ENCODE measurements at places on chromosomes 16 and 17.

- DNase-seq, result no peak
Measured at GRCh38 chr17:4208238-4208637, 55.5 kb downstream of the ANKFY1 start.

DNA sequence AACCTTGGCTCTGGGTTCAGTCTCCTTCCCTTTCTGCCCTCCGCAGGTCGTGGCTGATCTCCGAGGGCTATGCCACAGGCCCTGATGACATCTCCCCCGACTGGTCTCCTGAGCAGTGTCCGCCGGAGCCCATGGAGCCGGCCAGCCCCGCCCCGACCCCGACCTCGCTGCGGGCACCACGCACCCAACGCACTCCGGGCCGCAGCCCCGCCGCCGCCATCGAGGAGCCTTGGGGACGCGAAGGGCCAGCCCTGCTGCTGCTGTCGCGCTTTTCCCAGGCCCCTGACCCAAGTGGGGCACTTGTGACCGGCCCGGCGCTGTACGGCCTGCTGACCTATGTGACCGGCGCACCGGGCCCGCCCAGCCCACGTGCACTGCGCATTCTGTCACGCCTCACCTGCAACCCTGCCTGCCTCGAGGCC lies 5.1 kb downstream of the ARMC5 start:
- no peak for DNase-seq

- DNase-seq, result no peak
Measured at GRCh38 chr16:86960266-86960665, 356.9 kb downstream of the C16orf95 start.

DNA sequence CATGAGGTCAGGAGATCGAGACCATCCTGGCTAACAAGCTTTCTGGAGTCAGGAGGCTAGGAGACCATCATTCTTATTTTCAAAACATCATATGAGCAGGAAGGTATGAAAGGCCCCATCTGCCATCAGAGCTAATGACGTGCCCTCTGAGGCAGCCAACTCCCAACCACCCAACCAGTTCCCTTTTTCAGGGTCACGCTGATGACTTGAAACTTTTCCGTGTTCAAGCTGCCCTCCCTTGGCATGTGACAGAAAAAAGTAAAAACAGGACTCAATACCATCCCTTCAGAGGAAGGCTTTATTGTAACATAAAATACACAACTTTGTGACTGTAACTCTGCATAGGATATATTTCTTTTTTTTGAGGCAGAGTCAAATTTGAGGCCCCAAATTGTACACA lies 4.6 kb upstream of the GHDC start:
- DNase-seq, result no peak

- no peak for DNase-seq
Measured at GRCh38 chr16:47358816-47359215, 102.0 kb downstream of the ITFG1 start.

- no peak for DNase-seq
Measured at GRCh38 chr16:49599704-49600103, 226.1 kb downstream of the C16orf78 start.

GRCh38 chr16:17369421-17370222 lies 101.1 kb downstream of the XYLT1 start:
- DNase-seq, result no peak

DNA sequence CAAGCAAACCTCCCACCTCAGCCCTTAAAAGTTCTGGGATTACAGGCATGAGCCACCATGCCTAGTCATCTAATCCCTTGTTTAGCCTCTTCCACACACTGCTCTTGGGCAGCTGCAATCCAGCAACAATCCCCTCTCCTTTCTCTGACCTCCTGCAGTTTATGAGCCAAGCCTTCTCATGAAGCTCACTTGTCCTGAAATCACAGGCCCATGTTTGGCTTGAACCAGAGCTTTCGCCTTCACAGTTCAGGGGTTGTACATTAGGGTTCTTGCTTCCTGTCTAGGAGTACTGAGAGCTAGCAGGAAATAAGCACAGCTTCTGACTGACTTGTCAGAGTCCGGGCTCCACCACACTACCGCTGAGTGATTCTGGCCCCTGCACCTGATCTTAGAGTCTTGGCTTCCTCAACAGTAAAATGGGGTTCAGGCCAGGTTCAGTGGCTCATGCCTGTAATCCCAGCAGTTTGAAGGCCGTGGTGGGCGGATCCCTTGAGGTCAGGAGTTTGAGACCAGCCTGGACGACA lies 16.3 kb downstream of the ERAL1 start:
- DNase-seq, result no peak

- DNase-seq, result no peak
Measured at GRCh38 chr16:78396673-78397072, 297.2 kb downstream of the WWOX start.

DNA sequence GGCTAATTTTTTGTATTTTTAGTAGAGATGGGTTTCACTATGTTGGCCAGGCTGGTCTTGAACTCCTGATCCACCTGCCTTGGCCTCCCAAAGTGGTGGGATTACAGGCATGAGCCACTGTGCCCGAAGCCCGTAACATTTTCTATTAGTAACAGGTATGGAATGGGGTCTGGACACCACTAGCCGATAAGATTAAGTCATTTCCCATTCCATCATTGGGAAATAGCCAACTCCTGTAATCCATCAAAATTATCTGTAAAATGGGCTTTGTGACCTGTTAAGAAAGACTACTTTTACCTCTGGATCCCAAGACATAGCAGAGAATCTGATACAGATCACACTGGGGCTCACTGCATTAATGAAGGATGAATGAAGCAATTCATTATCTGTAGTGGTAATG lies 3.9 kb upstream of the LUC7L3 start:
- no peak for DNase-seq

- peak; percentile 45 for DNase-seq
Measured at GRCh38 chr17:28335959-28336871, 654 bp downstream of the TNFAIP1 start.

DNA sequence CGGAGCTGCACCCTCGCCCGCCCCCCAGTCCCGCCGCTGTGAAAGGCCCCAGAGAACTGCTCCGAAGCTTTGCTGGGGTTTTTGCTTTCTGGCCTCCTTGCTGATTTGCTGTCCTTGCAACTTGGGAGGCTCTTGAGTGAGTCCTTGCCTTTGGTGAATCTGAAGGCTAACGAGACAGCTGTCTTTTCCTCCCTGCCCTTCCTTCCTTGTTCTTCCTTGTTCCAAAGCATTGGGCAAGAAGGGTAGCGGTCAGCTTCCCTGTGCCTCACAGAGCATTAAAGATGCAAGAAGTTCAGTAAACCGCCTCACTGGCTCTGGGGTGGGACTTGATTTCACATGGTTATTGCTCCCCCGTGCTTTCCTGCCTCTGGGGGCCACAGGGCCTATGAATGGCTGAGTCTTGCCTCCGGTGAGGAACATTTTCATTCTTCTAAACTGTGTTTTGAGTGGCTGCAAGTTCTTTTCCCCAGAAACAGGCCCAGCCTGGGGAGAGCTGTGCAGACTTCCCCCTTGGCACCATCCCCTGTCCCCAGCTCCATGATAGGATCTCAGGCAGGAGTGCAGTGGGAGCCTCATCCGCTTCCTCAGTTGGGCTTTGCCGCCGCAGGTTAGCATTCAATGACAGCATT lies 1.4 kb downstream of the YPEL2 start:
- peak; percentile 25 for DNase-seq

GRCh38 chr16:69417520-69418199 lies 6.8 kb upstream of the CYB5B start:
- peak; percentile 18 for DNase-seq

DNA sequence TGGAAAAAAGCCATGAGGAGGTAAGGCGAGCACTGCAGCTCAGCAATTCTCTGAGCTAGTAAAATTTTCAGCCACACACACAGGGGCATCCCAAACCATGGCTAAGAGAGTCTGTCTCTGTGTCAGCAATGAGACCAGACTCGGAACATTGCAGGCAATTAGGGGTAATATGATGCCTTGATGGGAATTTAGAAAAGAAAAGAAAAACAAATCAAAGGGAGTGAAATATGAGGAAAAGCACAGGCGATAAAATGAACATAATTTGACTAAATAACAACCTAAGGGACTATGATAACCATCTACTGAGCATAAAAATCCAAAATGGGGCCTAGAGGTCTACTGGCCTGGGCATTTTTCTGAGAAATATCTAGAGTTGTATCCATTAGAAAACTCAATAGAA lies 546.0 kb upstream of the PSMD7 start:
- DNase-seq, result no peak

- no peak for DNase-seq
Measured at GRCh38 chr16:12089492-12090150, 113.1 kb downstream of the SNX29 start.

GRCh38 chr17:41404024-41404671 lies 6.7 kb upstream of the KRT31 start:
- DNase-seq, result no peak

- DNase-seq, result no peak
Measured at GRCh38 chr17:69516225-69516624, 101.7 kb downstream of the MAP2K6 start.

- no peak for DNase-seq
Measured at GRCh38 chr16:50293994-50294855, 27.9 kb downstream of the ADCY7 start.

- no peak for DNase-seq
Measured at GRCh38 chr17:44467108-44467507, 36.1 kb downstream of the GPATCH8 start.

DNA sequence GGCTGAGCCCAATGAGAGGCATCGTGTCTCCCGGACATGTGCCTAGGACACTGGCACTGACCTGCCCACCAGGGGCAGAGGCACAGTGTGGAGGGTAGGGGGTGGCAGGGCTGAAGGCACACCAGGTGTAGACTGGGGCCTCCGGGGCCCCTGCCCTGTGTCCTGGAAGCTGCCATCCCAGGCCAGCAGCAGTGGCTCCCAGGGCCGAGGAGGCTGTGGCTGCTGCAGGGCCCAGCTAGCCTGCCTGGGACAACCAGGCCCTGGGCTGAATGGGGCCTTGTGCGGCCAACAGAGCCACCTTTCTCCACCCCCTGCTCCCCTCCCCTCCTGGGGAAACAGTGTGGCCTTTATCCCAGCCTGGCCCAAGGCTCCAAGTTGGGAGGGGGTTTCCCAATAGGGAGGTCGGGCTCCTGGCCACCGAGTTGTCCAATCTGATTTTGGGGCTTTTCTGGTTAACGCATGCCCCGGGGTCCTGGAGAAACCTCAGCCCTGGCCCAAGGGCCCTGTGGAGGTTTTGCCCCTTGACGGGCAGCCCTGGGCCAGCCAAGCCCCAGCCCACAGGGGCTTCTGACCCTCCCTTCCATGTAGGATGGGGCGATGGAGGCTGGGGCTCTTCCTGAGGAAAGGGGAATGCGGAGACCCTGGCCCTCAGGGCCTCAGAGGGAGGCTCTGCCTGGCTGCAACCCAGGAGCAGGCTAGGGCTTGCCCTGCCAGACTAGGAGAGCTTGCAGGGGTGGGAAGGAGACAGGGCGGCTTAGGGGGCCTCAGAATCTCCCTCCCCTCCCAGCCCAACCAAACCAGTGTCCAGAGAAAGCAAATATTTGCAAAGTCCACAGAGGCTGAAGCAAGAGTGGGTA lies 4.2 kb downstream of the MTSS2 start:
- DNase-seq, result peak; percentile 61

DNA sequence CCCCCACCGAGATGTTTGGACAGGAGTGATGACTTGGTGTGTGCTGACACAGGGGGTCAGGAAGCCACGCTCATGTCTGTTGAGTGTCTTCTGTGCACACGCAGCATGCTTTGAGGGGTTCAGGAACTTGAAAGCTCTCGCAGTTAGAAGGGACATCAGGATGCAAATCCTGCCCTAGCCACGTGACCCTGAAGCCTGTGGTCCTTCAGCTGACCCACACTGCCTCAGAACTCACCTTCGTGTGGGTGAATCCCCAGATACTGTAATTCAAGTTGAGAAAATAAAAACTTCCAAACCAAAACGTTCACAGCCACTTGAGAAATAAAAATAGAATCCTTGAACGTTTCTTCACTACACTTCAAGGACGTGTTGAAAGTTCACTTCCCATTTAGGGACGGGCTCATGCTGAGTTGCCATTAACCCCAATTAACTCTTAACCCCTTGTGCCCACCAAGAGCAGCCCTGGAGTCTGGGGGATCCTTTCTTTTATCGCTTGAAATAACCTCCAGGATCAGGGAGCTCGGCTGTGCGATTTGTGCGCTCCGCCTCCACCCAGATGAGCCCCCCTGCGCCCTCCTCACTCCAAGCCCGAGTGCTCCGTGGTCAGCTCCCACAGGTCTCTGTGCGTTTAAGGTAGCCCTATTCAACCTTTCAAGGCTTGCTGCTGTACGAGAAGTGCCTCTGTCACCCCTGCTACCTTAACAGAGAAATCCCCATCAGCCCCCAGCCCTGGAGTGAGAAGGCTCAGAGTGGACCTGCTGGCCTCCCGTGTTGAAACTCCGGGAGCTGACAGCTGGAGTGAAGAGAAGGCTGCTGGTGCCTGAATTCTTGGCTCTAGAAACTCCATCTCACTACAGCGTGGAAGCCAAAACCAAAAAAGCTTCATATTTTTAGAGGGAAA lies 36.2 kb upstream of the NAT9 start:
- DNase-seq, result no peak

DNA sequence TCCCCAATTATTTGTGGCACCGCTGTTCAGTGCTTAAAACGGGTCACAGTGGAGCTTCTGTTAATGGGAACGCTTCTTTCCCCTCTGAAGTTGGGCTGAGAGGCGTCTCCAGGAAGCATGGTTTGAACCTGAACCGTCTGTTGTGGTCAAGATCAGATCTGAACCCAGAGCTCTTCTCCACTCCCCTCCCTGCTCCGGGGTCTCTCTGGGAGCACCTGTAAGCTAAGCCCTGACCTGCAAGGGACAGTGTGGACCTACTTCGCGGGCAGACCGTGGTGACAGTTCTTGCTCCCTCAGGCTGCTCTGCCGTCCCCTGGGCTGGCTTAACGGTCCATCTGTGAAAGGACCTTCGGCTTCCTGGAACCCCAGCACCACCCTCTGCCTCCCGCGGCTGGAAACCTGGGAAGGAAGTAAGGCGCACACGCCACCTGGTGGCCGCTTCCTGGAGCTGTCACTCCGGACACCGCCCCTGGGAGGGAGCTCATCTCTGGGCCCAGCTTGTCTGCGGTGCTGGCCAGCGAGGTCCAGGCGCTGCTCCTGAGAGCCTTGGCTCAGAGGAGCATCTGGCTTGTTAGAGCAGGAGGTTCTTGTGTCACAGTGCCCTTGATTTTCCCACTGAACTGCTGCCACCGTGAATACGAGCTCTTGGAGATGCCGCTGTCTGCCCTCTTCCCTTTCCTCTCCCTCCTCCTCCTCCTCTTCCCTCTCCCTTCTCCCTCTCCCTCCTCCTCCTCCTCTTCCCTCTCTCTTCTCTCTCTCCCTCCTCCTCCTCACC lies 518.5 kb upstream of the EEF2KMT start:
- DNase-seq, result peak; percentile 39

DNA sequence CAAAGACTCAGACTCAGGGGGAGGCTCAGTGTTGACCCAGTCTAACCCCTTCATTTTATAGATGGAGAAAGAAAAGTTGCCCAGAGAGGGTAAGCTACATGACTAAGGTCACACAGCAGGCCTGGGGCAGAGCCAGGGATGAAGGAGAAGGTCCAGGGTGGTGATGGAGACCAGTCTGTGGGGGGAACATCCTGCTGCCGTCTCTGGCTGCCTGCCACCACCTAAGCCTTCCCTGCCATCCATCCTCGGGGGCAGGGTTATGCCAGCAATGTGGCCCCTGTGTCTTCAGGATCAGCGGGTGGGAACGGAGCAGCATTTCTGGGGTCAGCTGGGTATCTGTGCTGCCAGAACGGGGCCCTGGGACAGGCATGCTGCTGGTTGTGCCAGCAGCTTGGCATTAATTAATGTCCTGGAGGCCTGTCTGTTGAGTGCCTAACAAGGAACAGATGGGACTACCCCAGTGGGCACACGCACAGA lies 5.5 kb downstream of the DOK4 start:
- DNase-seq, result no peak
